ENCODE measurements at places on chromosomes 7 and 10. TPM values are rescaled to one million over a fixed set of nuclear protein-coding genes. Genes with fewer than 3 reads are reported as not detected.

The ZNF365 gene
- 20.9 TPM for polyA plus RNA-seq

The GRM8 gene
- polyA plus RNA-seq = not detected

DNA sequence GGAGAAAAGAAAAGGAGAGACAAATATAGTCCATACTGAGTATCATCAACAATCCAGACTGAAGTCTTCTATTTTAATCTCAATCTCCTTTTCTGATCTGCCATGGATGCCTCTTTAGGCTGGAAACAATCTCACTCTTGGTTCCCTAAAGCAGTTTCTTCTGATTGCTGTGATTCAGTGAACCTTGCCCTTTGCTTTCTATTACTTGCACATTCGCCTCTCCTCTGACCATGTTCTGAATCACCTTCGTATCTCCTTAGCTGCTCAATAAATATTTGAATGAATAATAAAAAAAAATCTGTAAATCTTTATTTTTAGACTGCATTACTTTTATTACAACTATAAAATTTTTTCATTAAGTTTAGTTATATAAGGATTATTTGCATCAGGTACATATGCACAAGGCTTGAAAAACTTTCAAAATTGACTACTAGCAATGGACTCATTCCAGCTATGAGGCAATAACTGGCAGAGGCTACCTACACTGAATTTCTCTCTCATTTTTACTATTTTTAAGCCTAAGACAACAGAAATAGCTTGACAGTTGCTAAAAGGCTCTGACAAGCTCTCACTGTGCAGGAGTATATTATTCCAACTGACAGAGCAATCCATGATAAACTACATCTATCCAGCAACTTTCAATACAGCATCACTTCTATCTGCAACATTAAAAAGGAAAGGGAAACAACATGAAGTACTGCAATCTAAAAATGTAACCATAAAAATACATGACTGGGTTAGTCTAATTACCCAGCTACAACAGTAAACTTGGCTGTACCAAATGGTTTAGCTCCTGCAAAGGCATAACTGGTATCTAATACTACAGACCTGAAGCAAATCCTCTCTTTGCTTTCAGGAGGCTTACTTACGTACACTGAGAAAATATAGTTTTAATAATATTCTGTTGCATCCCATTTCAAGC, 25.6 kb downstream of the TM9SF3 start:
- DNase-seq = no peak

DNA sequence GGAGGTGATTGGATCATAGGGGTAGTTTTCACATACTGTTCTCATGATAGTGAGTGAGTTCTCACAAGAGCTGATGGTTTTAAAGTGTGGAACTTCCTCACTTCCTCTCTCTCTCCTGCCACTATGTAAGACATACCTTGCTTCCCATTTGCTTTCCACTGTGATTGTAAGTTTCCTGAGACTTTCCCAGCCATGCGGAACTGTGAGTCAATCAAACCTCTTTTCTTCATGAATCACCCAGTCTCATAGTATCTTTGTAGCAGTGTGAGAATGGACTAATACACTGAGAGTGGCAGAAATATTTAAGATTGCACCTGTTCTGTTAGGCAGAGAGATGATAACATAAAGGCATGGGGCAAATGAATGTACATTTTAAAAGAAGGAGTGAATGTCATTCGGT, 507.8 kb downstream of the SORCS3 start:
- DNase-seq = no peak

DNA sequence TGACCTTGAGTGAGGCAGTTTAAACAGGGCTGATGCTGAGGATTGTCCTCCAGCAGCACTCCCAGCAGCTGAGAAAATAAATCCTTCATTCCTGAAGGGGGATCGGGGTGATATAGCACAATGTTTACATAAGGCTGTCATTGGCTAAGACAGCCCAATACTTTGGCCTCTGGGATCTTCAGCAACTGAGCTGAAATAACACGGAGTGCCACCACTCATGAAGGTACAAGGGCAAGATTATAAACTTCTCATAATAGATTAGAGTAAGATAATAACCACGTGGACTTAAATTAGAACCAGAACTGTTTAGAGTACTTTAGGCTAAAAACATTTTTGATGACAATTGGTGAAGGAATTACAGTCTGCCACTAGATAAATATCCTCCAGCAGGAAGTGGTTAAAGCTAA, 70.0 kb upstream of the PAPSS2 start:
- DNase-seq = no peak

- no peak for DNase-seq
Measured at GRCh38 chr7:107027208-107027607, 17.3 kb upstream of the PRKAR2B start.

DNA sequence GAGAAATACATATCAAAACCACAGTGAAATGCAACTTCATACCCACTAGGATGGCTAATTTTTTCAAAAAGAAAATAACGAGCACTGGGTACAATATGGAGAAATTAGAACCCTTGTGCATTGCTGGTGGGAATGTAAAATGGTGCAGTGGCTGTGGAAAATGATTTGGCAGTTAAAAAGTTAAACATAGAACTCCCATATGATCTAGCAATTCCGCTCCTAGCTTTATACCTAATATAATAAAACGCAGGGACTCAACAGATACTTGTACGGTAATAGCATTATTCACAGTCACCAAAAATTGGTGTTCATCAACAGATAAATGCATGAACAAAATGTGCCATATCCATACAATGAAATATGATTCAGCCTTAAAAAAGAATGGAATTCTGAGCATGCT, 58.8 kb upstream of the PLPP4 start:
- DNase-seq = no peak

The CPXM2 gene
- polyA plus RNA-seq = 0.03 TPM

DNA sequence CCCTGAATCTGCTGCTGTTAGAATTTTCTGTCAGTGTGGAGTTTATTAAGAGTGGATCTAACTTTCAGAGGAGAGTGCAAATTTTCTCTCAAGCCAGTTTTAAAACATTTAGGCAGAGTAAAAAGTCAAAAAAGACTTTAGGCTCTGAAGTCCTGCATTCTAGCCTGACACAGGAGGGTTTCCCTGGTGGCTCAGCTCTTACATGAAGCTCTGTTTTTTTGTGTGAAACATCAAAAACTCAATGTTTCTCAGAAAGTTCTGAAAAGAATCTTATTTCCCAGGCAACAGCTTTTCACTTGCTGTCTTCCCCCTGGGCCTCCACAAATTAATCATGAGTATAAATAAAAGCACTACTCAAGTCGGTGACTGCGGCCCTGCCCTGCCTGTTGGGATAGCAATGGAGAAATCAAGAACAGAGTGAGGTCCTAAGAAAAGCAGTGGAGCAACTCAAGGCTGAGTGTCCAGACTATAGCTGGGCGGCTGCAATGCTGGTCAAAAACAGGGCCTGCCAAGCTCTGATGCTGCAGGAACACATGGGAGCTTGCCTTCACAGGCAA, 22.3 kb upstream of the WDR11 start:
- no peak for DNase-seq

The PSPH gene
- polyA plus RNA-seq = 21.6 TPM

The WIPF3 gene
- 0.04 TPM for polyA plus RNA-seq

- no peak for DNase-seq
Measured at GRCh38 chr7:132430861-132431822, 145.1 kb downstream of the PLXNA4 start.

DNA sequence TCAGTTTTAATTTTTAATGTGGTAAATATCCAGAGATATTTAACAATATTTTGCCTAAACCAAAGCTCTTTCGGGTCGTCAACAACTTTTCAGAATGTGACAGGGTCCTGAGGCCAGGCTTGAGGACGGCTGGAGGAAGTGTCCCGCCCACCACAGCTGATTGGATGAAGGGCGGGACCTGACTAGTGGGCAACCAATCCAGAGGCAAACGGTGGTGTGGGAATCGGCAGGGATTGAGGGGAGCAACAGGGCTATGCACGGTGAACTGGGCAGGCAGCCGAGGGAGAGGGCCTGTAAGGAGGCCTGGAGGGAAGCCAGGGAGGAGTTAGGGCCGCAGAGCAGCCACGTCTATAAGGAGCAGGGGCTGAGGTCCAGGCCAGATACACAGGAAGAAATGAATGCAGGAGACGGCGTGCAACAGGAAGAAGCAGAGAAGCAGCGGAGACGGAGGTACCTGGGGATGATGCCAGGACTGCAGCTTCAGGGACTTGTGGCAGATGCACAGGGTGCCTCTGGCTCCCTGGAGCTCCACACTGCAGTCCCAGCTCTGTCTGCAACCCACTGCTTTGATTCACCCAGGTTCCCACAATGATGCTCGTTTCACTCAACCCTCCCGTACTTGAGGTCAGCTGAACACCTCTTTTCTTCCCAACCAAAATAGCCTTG, 46.1 kb upstream of the ZMIZ1 start:
- no peak for DNase-seq

DNA sequence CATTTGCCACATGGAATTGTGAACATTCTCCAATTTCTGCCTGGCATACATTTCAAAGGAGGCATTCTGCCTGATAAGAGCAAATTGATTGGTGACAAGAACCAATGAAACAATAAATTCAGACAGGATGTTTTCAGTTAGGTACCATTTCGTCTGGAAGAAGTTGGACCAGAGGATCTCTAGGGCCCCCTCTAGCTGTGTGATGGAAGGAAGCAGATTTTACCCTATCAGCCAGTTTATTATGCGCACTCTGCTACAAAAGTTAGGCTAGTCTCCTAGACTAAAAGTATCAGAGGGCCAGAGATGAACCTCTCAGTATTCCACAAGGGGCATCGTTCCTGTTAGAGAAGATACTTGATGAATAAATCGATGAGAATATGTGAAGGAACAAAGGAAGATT, 118.0 kb downstream of the BUB3 start:
- no peak for DNase-seq

GRCh38 chr10:8047452-8048280, 6.8 kb upstream of the GATA3 start:
- no peak for DNase-seq

DNA sequence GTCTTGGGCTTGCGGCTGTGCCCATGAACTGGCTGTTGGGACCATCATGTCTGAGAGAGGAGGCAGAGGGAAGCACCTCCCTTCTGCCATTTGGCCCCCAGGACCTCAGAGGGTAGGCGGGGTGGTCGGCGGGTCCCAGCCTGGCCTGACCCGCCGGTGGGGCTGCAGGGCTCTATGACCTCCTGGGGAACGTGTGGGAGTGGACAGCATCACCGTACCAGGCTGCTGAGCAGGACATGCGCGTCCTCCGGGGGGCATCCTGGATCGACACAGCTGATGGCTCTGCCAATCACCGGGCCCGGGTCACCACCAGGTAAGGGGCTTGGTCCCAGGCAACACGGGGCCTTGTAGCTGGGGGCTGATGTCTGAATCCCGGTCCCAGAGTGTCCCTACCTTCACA, 14.1 kb downstream of the SUMF2 start:
- DNase-seq = no peak

The MMRN2 gene
- 11.7 TPM for polyA plus RNA-seq

DNA sequence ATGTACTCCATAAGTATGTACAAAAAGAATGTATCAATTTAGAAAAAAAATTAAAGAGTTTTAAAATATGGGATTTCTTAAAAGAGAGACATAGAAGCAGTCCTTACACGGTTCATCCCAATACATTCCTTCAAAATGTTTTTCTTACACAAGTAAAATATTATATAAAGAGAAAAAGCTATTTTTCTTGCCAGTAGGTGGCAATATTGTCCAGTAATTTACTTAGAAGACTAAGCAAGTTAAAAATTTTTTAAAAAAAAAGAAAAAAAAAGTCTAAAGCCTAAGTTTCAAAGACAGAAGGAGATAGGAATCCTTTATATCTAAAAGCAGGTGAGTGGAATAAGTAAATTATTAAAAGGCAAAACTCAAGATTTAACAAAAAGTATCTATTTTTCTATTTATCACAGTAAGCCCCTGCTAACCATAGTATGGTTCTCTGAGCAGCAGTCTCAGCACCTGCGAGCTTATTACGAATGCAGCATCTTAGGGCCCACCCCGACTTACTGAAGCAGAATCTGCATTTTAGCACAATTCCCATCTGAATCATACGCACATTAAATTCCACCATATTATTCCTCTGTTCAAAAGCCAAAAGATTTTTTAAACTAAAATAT, 240.6 kb downstream of the DGKI start:
- DNase-seq = no peak

DNA sequence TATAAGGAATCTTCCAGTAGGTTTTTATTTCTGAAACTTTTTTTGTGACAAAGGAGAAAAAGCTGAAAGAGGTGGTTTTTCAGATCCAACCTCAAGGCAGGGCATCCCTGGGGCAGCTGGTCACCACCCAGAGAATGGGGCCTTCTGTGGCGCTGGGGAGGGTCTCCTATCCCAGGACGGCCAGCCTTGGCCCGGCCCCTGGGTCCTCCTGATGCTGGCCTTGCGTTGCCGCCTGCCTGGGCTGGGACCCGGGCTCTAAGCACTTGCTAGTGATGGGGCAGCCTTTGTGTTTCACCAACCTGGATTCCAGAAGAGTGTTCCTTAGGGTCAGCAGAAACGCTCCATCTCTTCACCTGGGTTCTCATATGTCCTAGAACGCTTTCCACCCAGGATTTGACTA, 16.3 kb downstream of the SHH start:
- DNase-seq = no peak

DNA sequence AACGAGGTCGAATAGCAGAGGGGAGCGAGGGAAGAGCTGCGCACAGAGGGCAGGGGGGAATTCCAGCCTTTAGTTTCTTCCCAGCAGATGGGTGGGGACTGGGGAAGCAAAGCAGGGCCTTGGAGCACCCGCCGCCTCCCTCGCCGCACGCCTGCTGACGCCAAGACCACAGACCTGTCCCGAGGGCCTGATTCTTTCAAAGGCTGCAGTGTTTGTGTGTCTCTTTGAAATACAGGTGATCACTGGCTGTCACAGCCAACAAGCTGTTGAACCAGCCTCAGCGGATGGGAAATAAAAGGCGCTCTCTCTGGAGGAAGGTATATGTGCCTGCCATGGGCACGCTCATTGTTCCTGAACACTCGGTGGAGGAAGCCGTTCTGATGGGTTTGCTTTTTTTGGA, 119.3 kb downstream of the FAM53B start:
- DNase-seq = no peak

The CALN1 gene
- not detected for polyA plus RNA-seq

DNA sequence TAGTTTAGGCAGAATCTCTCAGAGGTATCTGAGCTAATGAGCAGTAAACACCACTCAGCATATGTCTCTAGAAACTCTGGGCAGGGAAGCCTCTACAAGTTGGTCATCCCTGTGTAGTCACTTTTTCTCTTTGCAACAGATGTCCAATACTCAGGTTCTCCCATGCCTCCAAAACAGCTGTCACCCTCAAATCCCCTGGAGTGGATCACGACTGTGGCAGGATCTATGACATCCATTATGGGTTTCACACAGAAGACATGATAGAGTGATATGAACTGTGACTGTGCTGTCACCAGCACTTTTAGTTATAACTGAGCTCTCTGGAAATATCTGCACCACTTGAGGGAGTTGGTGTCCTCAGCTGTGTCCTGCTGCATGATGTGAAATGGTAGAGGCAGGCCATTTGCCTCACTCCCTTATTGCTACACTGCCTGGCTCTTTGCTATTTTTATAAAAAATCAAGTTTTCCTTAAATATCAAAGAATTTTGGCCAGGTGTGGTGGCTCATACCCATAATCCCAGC, 24.1 kb upstream of the ZNRF2 start:
- DNase-seq = no peak

GRCh38 chr10:113187063-113187777, 237.2 kb downstream of the TCF7L2 start:
- DNase-seq = no peak

- no peak for DNase-seq
Measured at GRCh38 chr7:124722292-124722691, 43.3 kb downstream of the GPR37 start.

The VAX1 gene
- polyA plus RNA-seq = not detected

The LRGUK gene
- 0.45 TPM for polyA plus RNA-seq

The ESYT2 gene
- 37.5 TPM for polyA plus RNA-seq

The KIF11 gene
- 1.5 TPM for polyA plus RNA-seq

- no peak for DNase-seq
Measured at GRCh38 chr10:51241461-51241860, 167.2 kb downstream of the PRKG1 start.

- no peak for DNase-seq
Measured at GRCh38 chr7:36040679-36041078, 112.4 kb upstream of the EEPD1 start.

Measured in keratinocyte (primary cell).